ENCODE measurements at places on chromosomes 3 and 15. TPM values are rescaled to one million over a fixed set of nuclear protein-coding genes. Genes with fewer than 3 reads are reported as not detected.
A peak's percentile ranks its signal among the peaks of the same experiment; 100 is the strongest.

The IMPG2 gene
- total RNA-seq, result 0.05 TPM

The DET1 gene
- 2.1 TPM for total RNA-seq

The UBL7 gene
- 53.5 TPM for total RNA-seq

The REC114 gene
- total RNA-seq, result not detected

The LHFPL4 gene
- total RNA-seq, result not detected

The SLC28A2 gene
- total RNA-seq, result not detected

The P2RY12 gene
- total RNA-seq, result not detected

The DUOXA2 gene
- not detected for total RNA-seq

The NOX5 gene
- not detected for total RNA-seq

DNA sequence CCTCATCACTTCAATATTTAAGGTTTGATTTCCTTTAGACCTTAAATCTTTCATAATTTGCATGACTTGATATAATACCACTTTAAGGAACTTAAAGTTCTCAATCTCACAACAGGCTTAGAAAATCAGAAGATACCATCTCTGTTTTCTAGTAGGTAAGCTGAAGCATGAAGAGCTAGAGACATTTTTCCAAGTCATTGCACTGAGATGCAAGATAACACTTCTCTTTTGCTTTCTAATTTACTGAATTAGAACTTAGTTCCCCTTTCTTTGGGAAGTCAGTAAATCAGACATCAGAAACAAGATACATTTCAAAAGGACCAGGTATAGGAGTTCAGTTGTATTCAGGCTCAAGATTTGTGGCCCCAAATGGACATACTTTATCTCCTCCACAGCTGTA lies 79.7 kb downstream of the DZIP3 start:
- no peak for DNase-seq

DNA sequence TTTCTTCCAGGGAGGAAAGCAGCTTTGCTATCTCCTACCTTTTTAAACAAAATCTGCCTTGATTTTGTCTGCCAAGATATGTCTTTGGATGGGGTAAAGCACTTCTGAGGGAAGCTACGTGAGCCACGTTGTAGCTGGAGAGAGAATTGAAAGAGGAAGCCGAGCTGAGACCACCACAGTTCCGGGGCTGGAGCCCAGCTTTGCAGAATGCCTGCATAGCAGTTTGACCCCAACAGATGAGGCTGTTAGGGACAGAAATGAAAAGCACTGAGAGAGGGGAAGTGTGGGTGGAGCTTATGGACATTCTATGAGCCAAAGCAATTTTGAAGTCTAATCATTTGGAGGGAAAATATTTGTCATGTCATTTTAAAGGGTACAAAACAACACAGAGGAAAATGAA lies 45.4 kb downstream of the LIPC start:
- DNase-seq, result peak; percentile 67

- DNase-seq, result no peak
Observed at GRCh38 chr3:147372525-147373027, 33.8 kb downstream of the ZIC4 start.

- DNase-seq, result no peak
Observed at GRCh38 chr15:66046751-66047150, 177.5 kb downstream of the RAB11A start.

- DNase-seq, result peak; percentile 70
Observed at GRCh38 chr3:156602424-156602823, 47.5 kb upstream of the SSR3 start.

GRCh38 chr3:140762746-140763145 lies 84.9 kb downstream of the TRIM42 start:
- DNase-seq, result no peak

DNA sequence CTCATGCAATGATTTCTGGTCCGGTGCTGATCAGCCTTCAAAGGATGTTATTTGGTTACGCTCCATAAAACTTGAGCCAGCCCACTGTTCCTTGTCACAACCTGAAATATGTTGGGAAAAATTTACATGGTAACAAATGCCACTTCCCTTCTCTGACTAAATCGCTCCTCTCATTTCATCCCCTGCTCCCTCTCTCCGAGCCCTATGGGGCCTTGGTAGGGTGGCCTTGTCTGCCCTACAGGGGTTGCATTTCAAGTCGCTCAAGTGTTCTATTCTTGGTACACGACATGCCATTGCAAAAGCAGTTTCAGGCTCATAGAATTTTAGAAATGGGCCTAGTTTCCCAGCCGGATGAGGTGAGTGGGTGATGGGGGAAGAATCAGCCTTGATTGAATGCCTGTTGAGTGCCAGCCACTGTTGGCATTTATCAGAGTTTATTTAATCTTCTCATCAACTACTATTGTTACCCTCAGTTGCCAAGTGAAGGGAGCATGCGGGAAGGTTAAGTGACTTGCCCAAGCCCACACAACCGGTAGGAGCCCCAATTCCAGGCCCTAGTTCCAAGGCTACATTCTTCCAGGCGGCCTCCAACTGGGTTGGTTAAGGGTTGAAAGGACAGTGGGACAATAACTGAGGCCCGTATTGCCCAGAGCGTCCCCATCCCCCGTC lies 961 bp upstream of the ABHD2 start:
- DNase-seq, result peak; percentile 59

- no peak for DNase-seq
Observed at GRCh38 chr3:105960381-105960780, 91.6 kb upstream of the CBLB start.

GRCh38 chr15:52653431-52653964 lies 25.7 kb downstream of the ATOSA start:
- DNase-seq, result no peak

- DNase-seq, result peak; percentile 62
Observed at GRCh38 chr15:55587321-55588069, 650 bp downstream of the PYGO1 start.

GRCh38 chr3:51721062-51721745 lies 14.3 kb downstream of the GRM2 start:
- no peak for DNase-seq

DNA sequence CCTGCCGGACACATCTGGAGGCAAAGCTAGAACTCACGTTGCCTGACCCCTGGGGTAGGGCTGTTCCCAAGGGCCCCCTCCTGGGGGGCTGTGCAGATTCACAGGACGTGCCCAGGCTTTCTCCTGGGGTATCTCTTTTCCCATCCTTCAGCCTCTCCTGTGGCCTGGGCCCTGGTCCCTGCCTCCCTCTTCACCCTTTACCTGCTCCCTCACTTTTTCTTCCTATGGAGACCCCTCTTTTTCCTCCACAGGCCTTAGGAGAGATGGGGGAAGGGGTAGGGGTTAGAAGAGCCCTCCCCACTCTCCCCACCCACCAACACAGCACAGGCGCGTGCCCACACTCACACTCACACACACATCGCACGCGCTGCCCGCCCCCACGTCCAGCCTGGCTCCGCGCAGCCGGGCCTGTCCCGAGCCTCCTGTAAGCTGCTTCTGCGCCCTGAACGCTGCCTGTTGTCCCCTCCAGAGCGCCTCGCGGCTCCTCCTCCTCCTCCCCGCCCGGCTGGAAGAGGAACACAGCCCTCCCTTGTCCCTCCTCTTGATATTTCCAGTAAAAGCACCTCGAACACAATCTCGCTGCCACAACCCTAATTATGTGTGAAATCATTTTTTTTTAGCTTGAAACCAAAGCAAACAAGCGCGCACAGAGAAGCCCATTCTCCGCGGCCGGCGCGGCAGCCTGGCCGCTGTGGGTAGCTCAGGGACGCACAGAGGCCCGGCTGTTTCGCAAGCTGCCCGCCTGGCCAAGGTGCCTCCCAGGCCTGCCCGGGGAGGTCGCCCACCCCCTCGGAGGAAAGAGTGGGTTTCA lies 33.9 kb upstream of the ACAN start:
- no peak for DNase-seq

- no peak for DNase-seq
Observed at GRCh38 chr3:87001473-87002098, 10.6 kb upstream of the VGLL3 start.

DNA sequence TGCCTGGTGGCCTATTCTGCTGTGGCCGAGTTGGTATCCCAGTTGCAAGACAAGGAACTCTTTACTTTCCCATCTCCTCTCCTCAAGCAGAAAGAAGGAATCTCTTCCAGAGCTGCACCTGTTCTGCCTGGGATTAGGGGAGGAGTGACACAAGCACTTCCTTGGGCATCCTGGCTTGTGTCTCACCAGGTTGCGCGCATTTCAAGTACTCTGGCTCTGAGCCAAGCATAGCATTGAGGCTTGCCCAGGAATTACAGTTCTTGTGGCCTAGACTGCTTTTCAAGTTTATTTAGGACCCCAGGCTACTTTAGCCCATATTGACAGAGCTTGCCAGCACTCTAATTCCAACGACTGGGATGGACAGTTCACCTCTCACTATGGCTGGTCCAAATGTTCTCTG lies 150.5 kb downstream of the RSRC1 start:
- no peak for DNase-seq

GRCh38 chr3:61594964-61595285 lies 33.6 kb downstream of the PTPRG start:
- DNase-seq, result no peak

GRCh38 chr3:194097141-194097882 lies 38.6 kb upstream of the HES1 start:
- no peak for DNase-seq

Measured in activated CD4-positive, alpha-beta T cell treated with anti-CD3 and anti-CD28 coated beads, Interleukin-2, amount 10 ng/mL, durations not matched to agents 24 days and 14 days (primary cell).